ENCODE measurements at places on chromosomes 1 and 21.
A peak's percentile ranks its signal among the peaks of the same experiment; 100 is the strongest.

DNA sequence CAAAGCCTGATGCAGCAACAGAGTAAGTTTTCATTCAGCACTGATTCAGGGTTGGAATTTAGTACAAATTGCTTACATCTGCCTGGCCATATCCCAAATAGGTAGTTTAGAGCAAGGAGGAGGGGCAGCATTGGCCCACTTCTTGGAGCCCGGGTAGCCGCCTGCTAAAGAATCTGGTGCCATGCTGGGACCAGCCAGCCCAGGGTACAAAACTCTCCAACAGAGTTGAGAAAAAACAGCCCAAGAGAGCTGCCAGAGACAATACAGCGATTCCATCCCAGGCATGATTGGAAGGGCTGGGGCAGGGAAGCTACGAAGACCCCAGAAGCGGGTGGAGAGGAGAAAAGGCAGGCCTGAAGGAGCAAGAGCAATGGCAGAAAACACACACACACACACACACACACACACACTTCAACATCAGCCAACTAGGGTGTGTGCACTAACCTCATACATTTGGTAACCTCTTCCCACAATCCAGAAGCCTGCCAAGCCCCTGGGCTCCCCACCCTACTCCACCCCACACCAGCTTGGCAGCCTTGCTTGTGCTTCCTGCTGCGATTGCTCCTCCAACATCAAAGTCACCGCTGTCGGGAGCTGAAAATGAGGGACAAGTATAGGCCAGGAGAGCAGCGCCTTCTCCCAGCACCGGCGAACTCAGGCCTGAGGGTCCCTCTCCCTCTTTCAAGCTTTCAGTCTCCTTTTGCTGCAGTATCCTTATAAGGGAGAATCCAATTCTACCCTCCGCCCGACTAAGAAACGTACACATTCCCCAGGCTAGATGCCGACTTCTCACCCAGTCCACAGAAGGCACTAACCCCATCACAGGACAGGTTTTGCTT is 1.2 kb downstream of the PIK3C2B start:
- DNase-seq = peak; percentile 71

DNA sequence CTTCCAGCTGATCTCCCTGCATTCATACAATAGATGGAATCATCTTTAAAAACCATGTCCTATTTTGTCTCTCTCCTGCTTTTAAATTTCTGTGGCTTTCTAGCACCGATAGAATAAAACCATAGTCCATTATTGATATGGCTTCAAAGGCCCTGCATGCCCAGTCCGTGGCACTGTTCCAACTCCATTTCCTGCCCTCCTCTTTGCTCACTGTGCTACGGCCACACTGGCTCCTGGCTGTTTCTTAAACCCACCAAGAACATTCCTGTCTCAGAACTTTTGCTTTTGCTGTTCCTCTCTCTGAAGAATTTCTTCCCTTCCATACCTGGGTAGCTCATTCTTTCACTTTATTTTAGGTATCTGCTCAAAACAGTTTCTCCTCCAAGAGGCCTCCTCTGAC is 7.2 kb downstream of the SLAMF1 start:
- no peak for DNase-seq

GRCh38 chr21:31952828-31953227 is 80.0 kb downstream of the HUNK start:
- no peak for DNase-seq

- no peak for DNase-seq
Measured at GRCh38 chr1:78408810-78409209, 82.0 kb upstream of the PTGFR start.

DNA sequence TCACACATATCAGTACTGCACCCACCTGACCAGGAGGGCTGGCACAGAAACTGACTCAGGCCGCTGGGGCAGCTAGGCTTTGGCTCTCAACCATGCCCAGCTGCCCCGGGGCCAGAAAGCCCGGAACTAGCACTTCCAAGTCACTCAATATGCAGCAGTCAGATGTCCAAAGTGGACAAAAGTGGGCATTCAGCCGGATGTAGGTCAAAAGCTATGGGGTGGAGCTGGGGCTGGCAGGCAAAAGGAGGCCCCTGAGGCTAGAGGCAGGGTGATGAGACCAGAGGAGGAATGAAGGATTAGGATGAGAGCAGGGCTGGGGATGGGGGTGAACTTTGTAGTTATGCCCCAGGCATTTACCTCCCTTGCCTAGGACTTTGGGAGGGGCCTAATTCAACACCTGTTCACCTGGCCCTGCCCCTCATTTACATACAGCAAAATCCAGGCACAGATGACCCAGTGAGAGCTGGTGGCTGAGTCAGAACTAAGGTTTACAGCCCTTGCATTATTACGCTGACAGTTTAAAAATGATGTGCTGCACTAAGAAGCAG is 30.7 kb upstream of the EDN2 start:
- DNase-seq = no peak

- no peak for DNase-seq
Measured at GRCh38 chr21:25717491-25718147, 17.1 kb downstream of the ATP5PF start.

DNA sequence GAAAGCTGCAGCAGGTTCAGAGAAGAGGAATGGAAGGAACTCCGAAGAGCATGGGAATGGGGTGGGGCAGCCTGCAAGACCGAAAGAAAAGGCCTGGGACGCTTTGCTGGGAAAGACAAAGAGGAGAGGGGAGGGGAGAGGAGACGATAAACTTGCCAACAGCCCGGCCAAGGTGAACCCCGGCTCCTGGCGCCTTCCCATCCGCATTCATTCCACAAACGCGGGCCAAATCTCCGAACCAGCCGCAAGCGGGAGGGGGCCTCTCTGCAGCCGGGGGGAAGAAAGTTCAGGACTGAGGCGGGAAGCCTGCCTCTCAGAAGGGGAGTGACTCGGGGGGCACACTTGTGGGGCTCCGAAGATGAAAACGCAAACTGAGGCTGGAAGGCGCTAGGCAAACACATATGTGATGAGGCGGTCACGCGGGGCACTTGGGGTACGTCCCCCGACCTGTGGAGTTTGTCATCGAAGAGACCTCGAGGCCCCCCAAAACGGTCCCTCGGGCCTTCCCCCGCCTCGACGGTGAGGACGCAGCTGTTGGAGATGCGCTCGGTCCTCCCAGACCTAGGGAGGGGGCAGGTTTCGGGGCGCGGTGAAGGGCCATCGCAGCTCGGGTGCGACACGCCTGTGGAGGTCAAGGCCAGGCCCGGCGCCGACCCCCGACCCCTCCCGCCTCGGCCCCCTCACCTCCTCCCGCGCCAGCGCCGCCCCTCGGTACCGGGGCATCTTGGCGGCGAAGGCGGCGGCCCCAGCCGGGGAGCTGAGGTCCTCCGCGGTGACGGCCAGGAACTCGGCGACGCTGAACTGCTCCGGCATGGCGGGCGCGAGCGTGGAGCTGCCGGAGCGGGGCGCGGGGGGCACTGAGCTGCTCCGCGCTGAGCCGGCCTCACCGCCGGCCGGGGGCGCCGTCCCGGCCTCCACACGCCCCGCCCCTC is at the start of gene ASAP3:
TSS of gene ASAP3 (minus strand) at position 859 of the 932 bp plus-strand sequence. CDS start at position 813, 46 bp downstream.
- DNase-seq = peak; percentile 73

GRCh38 chr1:1997576-1997975 is 6.0 kb downstream of the CFAP74 start:
- DNase-seq = no peak

GRCh38 chr1:80251591-80251990 is 1245.1 kb upstream of the ADGRL4 start:
- no peak for DNase-seq

GRCh38 chr1:161082483-161082882 is 6.9 kb downstream of the NECTIN4 start:
- DNase-seq = no peak

GRCh38 chr1:216325946-216326345 is 97.3 kb downstream of the USH2A start:
- no peak for DNase-seq

GRCh38 chr1:246506674-246507481 is at the start of gene SMYD3:
TSS of gene SMYD3 (minus strand) at chr1:246507279.
- no peak for DNase-seq

- DNase-seq = no peak
Measured at GRCh38 chr1:53835491-53835890, 2.6 kb downstream of the NDC1 start.

GRCh38 chr1:54367613-54368012 is 38.6 kb downstream of the SSBP3 start:
- DNase-seq = no peak

- no peak for DNase-seq
Measured at GRCh38 chr1:33257772-33258712, 1.8 kb downstream of the ZNF362 start.

DNA sequence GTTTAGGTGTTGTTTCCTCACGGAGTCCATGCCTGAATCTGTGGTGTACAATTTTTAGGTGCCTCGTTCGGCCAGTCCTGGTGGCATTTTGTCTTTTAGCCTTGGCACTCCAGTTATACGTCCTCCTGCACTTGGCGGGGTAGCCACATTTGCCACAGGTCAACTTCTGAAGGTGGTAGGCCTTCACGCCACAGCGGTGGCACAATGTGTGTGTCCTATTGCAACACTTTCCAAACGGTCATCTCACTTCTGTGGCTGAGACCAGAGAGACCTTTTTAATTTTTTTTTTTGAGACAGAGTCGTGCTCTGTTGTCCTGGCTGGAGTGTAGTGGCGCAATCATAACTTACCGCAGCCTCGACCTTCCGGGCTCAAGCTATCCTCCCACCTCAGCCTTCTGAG is 49.1 kb downstream of the CAMTA1 start:
- no peak for DNase-seq

- no peak for DNase-seq
Measured at GRCh38 chr1:229407206-229408026, 26.5 kb downstream of the ACTA1 start.

- no peak for DNase-seq
Measured at GRCh38 chr1:4431491-4431890, 222.9 kb upstream of the AJAP1 start.

DNA sequence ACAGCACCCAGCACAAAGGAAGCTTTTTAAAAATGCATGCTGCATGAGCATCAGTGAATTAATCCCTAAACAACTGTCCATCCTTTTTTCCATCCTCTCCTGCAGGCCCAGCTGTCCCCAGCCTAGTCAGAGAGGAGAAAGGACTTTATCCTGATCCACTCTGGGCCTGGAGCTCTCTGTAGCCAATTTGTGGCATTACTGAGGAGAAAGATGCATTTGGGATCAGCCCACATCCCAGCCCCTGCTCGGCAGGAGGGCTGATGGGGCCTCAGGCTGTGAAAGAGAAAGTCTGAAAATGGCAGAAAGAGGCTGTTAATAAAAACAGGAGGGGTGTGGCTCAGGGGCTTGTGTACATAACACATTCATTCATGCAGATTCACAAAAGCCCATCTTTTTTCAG is 37.5 kb upstream of the ATP2B4 start:
- DNase-seq = no peak

GRCh38 chr1:247656221-247656875 is 23.2 kb downstream of the OR13G1 start:
- no peak for DNase-seq

GRCh38 chr1:27992276-27992675 is 32.5 kb downstream of the XKR8 start:
- no peak for DNase-seq

DNA sequence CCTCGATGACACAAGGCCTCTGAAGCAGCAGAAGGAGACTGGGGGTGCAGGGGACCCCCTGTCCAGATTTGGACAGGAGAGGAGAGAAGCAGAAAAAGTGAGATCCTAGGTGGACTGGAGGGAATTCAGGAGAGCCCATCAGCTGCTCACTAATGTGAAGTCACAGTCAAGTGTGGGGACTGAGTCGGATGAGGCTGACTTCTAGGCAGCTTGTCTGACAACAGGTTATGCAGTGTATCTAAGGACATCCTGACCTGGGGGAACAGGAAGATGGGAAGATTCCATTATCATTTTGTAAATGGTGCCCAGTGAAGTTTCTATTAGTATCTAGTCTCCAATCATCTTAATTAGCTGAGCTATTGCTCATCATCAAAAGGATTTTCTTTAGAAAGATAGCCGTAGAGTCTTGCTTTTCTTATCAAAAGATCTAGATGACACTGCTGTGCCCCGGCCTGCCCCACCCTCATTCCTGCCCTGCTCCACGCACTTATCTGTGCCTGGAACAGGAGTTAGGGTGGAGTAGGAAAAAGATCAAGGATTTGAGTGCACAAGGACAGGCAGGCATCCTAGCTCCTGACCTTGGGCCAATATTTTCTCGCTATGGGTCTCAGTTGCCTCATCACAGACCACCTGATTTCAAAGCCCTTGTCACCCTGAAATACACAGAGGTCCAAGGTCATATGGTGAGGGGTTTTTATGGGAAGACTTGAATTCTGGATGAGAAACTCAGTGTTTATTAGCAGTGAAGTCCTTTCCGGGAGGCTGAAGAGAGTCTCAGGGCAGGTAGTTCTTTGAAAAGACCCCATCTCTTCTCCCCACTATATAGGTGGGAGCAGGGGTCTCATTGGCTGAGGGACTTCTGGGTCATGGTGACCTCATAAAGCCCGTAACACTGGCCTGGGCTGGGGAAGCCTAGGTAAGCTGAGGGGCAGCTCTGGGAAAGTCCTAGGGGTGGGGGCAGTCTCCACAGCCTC is at the start of gene MROH7:
TSS of gene MROH7 (plus strand) at position 924 of the 974 bp plus-strand sequence. CDS start 11,141 bp downstream, outside the sequence.
- no peak for DNase-seq

- DNase-seq = no peak
Measured at GRCh38 chr1:14520514-14521163, 77.8 kb upstream of the KAZN start.

DNA sequence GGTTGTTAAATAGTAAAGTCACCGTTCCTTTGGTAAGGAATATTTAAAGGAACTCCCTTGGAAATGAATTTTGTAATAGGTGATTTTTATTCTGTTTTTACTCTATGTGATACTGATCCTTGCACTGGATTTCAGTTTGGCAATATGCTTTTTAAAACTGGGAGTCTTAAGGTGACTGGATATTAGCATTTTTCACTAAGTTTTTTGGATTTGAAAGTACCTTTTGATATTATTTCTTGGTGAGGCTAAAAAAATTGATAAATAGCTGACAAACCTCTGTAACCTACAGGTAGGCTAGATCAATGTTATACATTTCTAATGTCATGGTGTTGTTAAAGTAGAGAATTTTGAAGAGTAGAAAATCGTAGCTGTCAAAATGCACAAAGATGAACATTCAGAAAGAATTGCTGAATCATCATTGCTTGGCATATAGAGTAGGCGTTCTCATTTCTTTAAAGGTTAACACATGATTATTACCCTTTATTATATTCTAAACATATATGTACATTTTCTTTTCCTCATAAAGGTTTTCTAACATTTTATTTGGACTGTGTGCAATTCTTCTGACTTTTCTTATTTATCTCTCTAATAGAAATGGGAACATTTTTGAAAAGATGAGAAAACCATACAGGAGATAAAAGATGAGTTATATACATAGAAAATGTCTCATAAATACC is 1.5 kb upstream of the DNAJB4 start:
- no peak for DNase-seq

GRCh38 chr1:21680918-21681317 is 11.8 kb upstream of the RAP1GAP start:
- no peak for DNase-seq

DNA sequence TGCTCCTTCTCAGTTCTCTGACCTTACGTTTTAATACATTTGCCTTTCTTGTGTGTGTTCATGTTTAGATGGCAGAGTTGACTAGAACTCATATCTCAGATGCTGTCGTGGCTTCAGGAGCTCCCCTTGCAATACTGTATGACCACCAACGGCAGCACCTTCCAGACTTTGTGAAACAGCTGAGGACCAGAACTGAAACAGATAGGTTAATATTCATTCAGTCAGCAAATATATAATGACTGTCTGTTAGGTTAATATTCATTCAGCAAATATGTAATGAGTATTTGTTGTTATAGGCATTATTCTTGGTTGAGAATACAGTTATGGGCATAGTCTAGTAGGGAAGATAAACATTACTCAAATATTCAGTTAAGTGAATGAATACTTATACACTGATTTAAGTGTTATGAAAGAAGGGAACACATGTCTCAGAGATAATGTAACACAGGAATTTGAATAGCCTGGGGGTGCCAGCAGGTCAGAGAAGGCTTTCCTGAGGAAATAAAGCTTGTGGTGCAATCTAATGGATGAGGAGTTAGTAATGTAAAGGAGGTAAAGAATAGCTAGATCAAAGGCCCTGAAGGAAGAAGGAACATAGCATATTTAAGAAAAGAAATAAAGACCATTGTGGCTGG is 88.5 kb downstream of the CEP350 start:
- DNase-seq = no peak

All from tibial artery (tissue), 4 donors.